ENCODE measurements at places on chromosomes 3 and 15. TPM values are rescaled to one million over a fixed set of nuclear protein-coding genes. Genes with fewer than 3 reads are reported as not detected.
A peak's percentile ranks its signal among the peaks of the same experiment; 100 is the strongest.

- no peaks in the 10 kb centered on the region for H3K27me3 ChIP-seq
- DNase-seq = no peak
- no peaks in the 10 kb centered on the region for H3K36me3 ChIP-seq
Measured at GRCh38 chr3:22555753-22556435, 647.2 kb upstream of the UBE2E2 start.

GRCh38 chr3:181794011-181794790, 82.5 kb downstream of the SOX2 start:
- H3K27ac ChIP-seq = no peak overlapping the region
- no peaks in the 10 kb centered on the region for H3K27me3 ChIP-seq
- H3K4me1 ChIP-seq = no peaks in the 10 kb centered on the region
- no peak for DNase-seq

- H3K4me1 ChIP-seq = peaks cover 32% of the 10 kb centered on the region
- no peak for DNase-seq
- H3K27me3 ChIP-seq = no peaks in the 10 kb centered on the region
- H3K4me3 ChIP-seq = no peak overlapping the region
Measured at GRCh38 chr3:120148187-120148949, 54.1 kb upstream of the GSK3B start.

DNA sequence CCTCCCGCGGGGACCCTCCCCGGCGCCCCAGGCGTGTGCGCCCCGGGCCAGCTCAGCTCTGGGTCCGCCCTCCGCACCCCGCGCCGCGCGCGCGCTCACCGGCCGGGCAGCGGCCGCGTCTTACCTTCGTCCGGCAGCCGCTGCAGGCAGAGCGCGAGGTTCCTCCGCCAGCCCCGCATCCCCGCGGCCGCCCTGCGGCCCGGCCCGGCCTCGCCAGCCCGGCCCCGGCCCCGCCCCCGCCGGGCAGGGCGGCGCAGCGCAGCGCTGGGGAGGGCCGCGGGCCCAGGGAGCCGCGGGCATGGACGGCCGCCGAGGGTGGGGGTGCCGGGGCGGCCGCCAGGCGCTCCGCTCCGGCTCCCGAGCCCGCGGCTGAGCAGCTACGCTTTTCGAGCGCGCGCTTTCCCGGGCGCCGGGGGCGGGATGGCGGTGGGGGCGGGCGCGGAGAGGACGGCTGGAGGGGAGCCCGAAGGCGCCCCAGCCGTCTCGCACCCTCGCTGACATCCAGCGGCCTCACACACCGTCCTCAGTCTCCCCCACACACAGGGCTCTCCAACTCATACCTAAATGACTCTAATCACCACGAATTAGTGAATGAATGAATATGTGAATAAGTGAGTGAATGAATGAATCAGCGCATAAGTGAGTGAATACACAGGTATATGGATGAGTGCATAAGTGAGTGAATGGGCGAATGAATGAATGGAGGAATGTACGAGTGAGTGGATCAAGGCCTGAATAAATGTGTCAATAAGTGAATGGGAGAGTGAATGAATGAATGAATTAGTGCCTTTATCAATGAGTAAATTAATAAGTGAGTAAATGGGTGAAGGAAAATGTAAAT, 48.5 kb upstream of the CCDC174 start:
- H3K27ac ChIP-seq = no peak overlapping the region
- DNase-seq = no peak
- no peaks in the 10 kb centered on the region for H3K36me3 ChIP-seq

- H3K27ac ChIP-seq = no peak overlapping the region
- DNase-seq = no peak
- peaks cover 7% of the 10 kb centered on the region for H3K4me1 ChIP-seq
Measured at GRCh38 chr3:115062412-115062956, 84.6 kb downstream of the ZBTB20 start.

DNA sequence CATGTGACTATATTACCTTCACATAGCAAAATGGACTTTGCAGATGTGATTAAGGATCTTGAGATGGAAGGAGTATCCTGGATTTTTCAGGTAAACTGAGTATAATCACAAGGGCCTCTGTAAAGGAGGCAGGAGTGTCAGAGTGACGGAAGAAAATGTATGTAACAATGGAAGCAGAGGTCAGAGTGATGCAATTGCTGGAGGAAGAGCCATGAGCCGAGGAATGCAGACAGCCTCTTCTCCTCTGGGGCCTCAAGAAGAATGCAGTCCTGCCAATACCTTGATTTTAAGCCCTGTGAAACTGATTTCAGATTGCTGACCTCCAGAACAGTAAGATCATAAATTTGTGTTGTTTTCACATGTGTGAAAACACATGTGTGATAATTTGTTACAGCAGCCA, 15.1 kb downstream of the HEMK1 start:
- H3K27ac ChIP-seq = peak overlapping the region; percentile 100
- no peak for DNase-seq
- no peak overlapping the region for H3K4me3 ChIP-seq

- H3K27me3 ChIP-seq = no peaks in the 10 kb centered on the region
- H3K27ac ChIP-seq = no peak overlapping the region
- no peak for DNase-seq
- no peak overlapping the region for H3K4me3 ChIP-seq
- no peaks in the 10 kb centered on the region for H3K4me1 ChIP-seq
Measured at GRCh38 chr15:25717127-25717456, 146.0 kb downstream of the ATP10A start.

DNA sequence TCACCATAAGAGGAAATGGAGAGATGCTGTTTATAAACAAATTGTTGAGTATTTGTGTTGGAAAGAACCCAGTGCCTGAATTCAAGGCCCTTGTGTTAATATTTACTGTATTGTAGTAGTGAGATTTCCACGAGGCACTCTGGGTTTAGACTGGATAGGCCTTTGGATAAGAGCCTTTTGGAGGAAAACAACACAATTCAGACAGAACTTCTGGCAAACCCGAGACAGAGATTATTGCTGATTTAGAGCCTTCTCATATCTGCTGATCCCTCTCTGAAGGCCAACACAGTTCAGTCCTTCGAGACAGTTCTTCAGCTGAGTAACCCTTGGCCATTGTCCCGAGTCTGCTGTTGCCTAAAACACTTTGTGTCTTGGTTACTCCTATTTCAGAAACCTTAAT, 55.7 kb downstream of the LMCD1 start:
- H3K4me3 ChIP-seq = no peak overlapping the region
- H3K27ac ChIP-seq = no peak overlapping the region
- H3K27me3 ChIP-seq = no peaks in the 10 kb centered on the region

DNA sequence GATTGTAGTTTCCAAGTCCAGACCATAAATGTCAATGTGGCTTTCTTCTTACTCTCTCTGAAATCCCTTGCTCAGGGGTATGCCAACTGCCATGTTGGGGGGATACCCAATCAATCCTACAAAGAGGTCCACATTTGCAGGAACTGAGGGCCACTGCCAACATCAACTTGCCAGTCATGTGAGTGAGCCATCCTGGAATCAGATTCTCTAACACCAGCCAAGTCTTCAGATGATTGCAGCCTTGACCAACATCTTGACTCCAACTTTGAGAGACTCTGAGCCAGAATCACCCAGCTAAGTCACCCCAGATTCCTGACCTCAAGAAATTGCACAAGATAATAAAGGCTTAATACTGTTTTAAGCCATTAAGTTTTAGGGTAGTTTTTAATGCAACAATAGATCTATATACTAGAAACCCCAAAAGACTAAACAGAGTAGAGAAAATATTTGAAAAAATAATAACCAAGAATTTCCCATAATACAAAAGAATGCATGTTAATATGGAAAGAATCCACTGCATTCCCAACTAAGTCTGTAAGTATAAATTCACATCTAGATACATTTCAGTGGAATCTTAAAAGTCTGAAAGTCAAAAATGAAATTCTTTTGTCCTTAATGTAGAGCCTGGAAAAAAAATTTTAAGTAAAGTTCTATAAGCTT, 22.4 kb downstream of the ISG20 start:
- no peak overlapping the region for H3K27ac ChIP-seq
- H3K36me3 ChIP-seq = no peaks in the 10 kb centered on the region
- DNase-seq = no peak

DNA sequence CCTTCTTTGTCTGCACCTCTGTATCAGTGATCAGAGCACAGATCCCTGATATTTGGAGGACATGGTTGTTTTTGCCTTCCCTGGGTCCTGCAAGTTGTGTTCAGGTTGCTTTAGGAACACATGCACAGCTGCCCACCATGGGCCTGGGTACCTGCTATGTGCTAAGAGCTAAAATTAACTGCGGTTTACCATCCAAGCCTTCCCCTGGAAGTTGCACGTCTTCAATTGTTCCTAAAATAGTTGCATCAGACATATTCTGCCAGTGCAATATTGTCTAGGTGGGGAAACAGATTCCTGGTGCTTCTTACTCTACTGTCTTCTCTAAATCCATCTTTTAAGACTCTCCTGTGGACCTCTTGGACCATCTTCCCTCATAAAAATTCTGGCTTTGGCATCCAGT, 80.9 kb downstream of the PDE8A start:
- DNase-seq = no peak
- H3K4me1 ChIP-seq = peaks cover 26% of the 10 kb centered on the region
- no peak overlapping the region for H3K27ac ChIP-seq
- no peak overlapping the region for H3K4me3 ChIP-seq
- peaks cover 20% of the 10 kb centered on the region for H3K36me3 ChIP-seq
- H3K27me3 ChIP-seq = no peaks in the 10 kb centered on the region

DNA sequence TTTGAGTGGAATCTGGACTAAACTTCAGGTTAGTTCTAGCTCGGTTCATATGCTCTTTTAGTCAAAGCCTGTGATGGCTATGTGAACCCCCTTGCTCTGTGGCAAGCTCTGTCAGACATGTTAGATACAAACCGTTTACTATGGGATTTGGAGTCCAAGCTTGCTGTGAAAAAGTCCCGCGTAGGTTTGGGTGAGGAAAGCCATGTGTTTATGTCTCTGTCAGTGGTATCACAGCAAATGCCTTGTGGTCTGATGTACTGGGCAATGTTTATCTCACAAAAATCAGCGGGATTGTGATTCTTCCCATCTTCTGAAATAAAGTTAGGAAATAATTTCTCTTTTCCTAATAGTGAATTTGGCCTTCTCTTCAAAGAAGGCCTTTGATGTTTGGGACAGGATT, 5.0 kb downstream of the BOC start:
- H3K4me1 ChIP-seq = peaks cover 8% of the 10 kb centered on the region
- DNase-seq = no peak
- no peaks in the 10 kb centered on the region for H3K36me3 ChIP-seq
- no peak overlapping the region for H3K27ac ChIP-seq
- no peak overlapping the region for H3K4me3 ChIP-seq

DNA sequence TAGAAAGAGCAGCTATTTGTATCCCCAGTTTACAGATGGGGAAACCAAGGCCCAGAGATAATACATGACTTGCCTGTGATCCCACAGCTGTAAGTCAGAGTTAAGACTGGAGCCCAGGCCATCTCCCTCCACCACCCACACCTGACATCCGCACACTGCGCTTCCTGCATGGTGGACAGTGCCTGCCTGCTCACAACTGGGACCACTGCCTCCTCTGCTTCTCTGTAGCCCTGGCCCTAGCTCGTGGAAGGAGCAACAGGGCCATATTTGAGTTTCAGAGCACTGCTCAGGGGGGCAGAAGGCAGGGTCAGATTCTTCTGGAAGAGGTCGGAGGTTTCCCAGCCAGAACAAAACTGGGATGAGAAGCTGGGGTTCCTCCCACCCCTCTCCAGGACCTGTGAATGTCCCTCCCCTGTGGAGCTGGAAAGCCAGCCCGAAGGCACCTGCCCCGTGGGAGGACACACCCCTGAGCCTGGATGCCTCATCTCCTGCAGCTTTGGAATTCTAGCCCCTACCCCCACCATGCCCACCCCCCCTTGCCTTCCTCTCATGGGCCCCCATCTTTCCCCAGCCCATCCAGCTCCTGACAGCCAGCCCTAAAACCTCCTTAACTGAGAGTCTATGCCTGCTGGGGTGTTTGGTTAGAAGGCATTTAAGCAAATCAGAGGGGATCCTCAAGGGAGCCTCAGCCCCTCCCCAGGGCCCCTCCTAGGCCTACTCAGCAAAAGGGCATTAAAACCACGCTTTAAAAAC, 100.1 kb downstream of the TPRA1 start:
- H3K4me1 ChIP-seq = no peaks in the 10 kb centered on the region
- no peak overlapping the region for H3K27ac ChIP-seq

DNA sequence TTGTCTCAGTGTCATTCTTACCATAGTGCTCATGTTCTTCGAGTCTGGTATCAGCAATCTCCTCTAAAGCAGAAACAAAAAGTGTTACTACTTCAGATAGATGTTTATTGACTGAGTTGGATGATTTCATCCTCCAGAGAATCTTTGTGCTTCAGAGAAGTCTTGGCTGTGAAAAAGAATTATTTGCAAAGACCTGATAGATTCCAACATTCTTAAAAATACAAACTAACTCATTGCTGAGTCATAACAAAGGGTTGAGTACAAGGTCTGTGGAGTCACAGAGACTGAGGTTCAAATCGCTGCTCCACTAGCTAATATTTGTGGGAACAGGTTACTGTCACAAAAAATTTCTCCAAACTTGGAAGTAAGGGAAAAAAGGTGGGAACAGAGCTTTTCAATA, 9.0 kb upstream of the STRIT1 start:
- H3K27me3 ChIP-seq = no peaks in the 10 kb centered on the region
- no peak for DNase-seq
- H3K4me1 ChIP-seq = no peaks in the 10 kb centered on the region
- H3K27ac ChIP-seq = no peak overlapping the region
- no peaks in the 10 kb centered on the region for H3K36me3 ChIP-seq

- H3K36me3 ChIP-seq = peaks cover 40% of the 10 kb centered on the region
- H3K27me3 ChIP-seq = no peaks in the 10 kb centered on the region
- H3K4me3 ChIP-seq = no peak overlapping the region
- H3K4me1 ChIP-seq = no peaks in the 10 kb centered on the region
- no peak overlapping the region for H3K27ac ChIP-seq
Measured at GRCh38 chr15:64398575-64398974, 10.9 kb downstream of the TRIP4 start.

RASL12 gene
- total RNA-seq = not detected

GJD2 gene
- not detected for total RNA-seq

EPHB3 gene
- total RNA-seq = not detected

THRB gene
- total RNA-seq = not detected

WHAMM gene
- 3.4 TPM for total RNA-seq

RBPMS2 gene
- not detected for total RNA-seq

SERPINI2 gene
- not detected for total RNA-seq

SLC22A13 gene
- total RNA-seq = 0.21 TPM

TRPM1 gene
- total RNA-seq = not detected

CYP8B1 gene
- not detected for total RNA-seq

FBXW12 gene
- 0.16 TPM for total RNA-seq
